Ureter (tissue), 1 donor: ENCODE measurements at places on chromosomes 13 and 19. TPM values are rescaled to one million over a fixed set of nuclear protein-coding genes. Genes with fewer than 3 reads are reported as not detected.

Gene RCBTB1
- total RNA-seq = 12.2 TPM

Gene AP1M2
- 81.4 TPM for total RNA-seq

Gene SIAH3
- 0.08 TPM for total RNA-seq

Gene FKBP8
- total RNA-seq = 162 TPM

Gene KLC3
- 1.3 TPM for total RNA-seq
